ENCODE measurements at places on chromosomes 4 and X.

DNA sequence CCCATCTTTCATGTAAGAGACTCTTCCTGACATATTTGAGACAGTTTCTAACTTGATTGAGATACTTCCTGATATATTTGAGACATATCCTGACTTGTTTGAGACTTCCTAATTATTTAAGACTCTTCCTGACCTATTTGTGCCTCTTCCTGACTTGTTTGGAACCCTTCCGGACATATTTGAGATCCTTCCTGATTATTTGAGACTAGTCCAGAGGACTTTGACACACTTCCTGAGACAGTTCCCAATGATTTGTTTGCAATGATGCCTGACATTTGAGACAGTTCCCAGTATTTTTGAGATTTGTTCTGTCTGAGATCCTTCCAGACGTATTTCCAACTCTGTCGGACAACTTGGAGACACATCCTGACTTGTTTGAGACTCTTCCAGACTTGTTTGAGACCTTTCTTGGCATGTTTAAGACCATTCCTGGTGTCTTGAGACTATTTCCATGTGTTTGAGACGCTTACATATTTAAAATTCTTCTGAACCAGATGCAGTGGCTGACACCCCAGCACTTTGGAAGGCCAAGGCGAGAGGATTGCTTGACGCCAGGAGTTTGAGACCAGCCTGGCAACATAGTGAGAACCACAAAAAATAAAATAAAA lies 118.9 kb upstream of the USP9X start:
- no peak for DNase-seq

DNA sequence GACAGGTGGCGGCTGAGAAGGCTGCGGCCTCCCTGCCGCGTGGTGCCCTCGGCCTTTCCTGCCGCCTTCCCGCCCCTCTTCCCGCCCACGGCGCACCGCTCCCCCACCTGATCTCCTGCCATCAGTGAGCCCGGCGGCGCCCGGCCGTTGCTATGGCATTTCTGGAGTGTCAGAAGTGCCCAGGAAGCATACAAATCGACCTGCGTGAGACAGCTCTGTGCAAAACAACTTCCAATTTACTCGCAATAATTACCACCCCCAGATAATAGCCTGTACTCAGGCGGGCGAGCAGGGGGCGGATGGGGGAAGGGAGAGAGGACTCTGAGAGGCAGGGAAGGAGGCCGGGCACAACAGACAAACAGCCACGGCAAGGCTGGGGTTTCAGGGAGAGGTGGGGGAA lies 16.6 kb upstream of the ERCC6L start:
- peak; percentile 93 for DNase-seq

DNA sequence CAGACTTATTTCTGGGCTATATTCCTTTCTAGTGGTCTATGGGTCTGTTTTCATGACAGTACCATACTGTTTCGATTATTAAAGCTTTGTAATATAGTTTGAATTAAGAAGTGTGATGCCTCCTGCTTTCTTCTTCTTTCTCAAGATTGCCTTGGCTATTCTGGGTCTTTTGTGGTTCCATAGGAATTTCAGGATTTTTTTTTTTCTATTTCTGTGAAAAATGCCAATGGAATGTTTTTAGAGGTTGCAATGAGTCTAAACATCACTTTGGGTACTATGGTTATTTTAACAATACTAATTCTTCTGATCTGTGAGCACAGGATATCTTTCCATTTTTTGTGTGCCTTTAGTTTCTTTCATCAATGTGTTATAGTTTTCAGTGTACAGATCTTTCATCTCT lies 204.3 kb upstream of the HCCS start:
- no peak for DNase-seq

GRCh38 chr4:91330555-91331137 lies 973.1 kb upstream of the GRID2 start:
- DNase-seq, result no peak

GRCh38 chrX:31589503-31589902 lies 517.7 kb upstream of the FTHL17 start:
- DNase-seq, result no peak
